Activated T-helper 1 cell treated with anti-CD3 and anti-CD28 coated beads, Interleukin-12 subunit alpha, Interleukin-12 subunit beta, Interleukin-2, Interleukin-4 antibody, amounts not matched to agents 30 ng/mL and 10 ng/mL and 1 ng/mL, durations not matched to agents 14 hours and 24 hours and 36 hours (primary cell): ENCODE measurements at places on chromosomes 3 and 15. TPM values are rescaled to one million over a fixed set of nuclear protein-coding genes. Genes with fewer than 3 reads are reported as not detected.

GRCh38 chr3:157059661-157060060, 100.3 kb downstream of the CCNL1 start:
- DNase-seq, result no peak

- DNase-seq, result no peak
These were observed 59.7 kb downstream of the MSL2 start for GRCh38 chr3:136136454-136136853.

DNA sequence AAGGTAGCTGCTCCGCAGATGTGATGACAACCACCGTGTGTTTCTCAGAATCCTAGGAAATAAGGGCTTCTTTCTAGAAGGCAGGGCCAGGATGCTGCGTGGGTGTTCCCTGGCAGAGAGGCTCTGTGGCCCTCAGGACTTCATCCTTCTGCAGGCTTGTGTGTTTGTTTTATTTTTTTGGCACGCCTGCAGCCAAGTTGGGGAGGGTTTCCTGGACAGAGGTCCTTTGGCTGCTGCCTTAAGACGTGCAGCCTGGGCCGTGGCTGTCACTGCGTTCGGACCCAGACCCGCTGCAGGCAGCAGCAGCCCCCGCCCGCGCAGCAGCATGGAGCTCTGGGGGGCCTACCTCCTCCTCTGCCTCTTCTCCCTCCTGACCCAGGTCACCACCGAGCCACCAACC, at the start of gene CLEC3B:
Gene CLEC3B (plus strand): TSS at position 266 of the 400 bp plus-strand sequence. CDS start 60 bp downstream, at position 326.
- DNase-seq, result no peak

DNA sequence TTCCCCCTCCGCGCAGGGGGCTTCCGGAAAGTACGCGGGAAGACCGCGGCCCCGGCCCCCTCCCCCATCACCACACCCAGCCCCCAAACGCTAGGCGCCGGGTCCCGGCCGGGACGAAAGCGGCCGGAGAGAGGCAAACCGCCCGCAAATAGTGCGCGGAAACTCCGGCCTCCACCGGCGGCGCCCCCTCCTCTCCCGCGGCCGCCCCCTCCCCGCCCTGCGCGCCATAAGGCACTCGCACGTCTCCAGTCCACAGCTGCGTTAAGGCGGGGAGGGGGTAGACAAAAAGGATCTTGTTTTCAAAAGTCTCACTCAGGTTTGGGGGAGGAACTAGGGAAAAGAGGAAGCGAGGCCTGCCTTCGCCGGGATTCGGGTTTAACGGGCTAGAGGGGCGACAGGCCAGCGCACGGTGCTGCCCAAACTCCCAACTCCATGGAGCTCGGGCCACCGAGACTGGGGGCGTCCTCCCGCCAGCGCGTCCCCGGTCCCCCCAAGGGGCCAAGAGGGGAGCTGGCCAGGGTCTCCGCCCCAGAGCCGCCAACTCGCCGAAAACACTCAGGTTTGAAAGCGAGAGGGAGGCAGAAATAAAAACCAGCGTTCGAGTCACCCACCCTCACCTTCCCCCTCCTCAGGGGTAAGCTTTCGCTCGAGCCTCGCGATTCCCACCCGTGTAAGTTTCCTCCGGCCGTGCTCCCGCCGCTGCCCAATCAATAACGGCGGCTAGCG, 1.8 kb downstream of the ANP32A start:
- no peak for DNase-seq

Gene REC114
- not detected in 2 replicates for total RNA-seq

Gene MUC20
- total RNA-seq, result 5.0 and 6.6 TPM in 2 replicates

Gene ACAN
- not detected in 2 replicates for total RNA-seq
